ENCODE measurements at places on chromosomes 7 and 10.
A peak's percentile ranks its signal among the peaks of the same experiment; 100 is the strongest.

DNA sequence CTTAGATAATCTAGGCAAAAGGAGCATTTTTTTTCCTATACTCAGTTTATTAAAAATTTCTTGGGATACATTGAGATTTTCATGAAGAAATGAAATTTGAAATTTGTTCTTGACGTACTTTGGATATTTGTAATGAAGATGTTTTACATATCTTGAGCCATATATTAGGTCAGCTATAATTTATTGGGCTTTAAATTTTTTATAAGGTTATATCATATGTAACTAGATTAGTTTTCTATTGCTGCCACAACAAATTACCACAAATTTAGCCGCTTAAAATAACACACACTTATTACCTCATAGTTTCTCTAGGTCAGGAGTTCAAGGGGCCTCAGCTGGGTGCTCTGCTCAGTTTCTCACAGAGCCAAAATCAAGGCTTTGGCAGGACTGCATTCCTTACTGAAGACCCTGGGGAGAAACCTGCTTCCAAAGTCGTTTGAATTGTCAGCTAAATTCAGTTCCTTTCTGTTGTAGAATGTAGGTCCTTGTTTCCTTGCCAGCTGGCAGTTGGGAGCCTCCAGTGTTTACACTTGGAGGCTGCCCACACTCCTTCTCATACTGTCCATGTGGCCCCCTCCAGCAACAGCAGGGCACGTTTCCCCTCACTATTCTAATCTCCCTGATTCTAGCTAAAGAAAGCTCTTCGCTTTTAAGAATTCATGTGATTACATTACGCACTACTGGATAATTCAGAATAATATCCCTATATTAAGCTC is 42.6 kb upstream of the DNAH11 start:
- no peak for DNase-seq

GRCh38 chr10:56346845-56347415 is 14.1 kb downstream of the ZWINT start:
- DNase-seq, result no peak

- DNase-seq, result no peak
These were observed 5.5 kb upstream of the DUSP5 start for GRCh38 chr10:110492069-110492822.

DNA sequence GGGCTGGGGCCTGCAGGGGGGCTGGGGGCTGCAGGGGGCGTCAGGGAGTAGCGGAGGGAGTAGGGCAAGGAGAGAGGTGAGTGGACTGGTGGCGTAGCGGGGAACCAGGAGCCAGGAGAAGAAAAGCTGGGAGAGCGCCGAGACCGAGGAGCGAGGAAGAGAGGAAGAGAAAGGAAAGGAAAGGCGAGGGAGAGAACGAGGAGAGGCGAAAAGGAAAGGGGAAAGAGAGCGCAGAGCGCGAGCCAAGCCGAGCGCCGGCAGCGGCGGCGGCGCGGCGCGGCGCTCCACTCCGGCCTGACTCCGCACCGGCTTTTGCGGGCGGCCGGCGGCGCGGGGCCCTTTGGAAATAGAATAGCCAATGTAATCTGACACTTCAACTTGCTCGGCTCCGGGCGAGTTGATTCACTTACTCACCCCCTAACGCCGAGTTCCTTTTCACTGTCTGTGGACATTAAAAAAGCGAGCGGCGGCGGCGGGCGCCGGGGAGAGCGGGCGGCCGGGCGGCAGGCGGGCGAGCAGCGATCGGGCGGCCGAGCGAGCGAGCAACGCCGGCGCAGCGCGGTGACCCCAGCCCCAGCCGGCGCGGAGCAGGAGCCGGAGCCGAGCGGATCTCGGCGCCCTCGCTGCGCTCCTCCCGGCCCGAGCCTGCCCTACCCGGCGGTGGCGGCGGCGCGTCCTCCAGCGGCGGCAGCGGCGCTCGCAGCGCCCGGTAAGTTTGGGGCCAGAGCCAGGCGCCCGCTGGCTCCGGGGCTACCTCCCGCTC is at the start of gene ZMIZ1:
TSS of gene ZMIZ1 (plus strand) at position 405 of the 763 bp plus-strand sequence. CDS start 132,667 bp downstream, outside the sequence.
- peak; percentile 64 for DNase-seq

GRCh38 chr7:95501261-95501832 is 15.6 kb downstream of the ASB4 start:
- peak; percentile 58 for DNase-seq

DNA sequence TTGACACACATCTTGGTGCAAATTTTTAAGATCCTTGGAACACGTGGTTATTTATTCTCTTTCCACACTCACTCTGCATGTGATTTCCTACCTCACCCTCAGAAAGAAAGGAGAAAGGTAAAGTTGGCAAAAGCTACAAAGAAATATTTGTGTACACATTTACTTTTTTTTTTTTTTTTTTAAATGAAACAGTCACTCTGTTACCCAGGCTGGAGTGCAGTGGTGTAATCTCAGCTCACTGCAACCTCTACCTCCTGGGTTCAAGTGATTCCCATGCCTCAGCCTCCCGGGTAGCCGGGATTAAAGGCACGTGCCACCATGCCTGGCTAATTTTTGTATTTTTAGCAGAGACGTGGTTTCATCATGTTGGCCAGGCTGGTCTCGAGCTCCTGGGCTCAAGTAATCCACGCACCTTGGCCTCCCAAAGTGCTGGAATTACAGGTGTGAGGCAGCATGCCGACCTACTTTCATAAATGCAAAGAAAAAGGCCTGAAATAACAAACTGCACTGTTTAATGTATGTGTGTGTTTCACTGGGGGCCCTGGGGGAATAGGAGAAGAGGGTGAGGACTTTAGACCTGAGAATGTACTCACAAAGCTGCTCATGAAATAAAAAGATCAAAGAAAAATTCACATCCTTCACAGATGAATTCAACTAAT is 71.6 kb upstream of the GRID1 start:
- no peak for DNase-seq

DNA sequence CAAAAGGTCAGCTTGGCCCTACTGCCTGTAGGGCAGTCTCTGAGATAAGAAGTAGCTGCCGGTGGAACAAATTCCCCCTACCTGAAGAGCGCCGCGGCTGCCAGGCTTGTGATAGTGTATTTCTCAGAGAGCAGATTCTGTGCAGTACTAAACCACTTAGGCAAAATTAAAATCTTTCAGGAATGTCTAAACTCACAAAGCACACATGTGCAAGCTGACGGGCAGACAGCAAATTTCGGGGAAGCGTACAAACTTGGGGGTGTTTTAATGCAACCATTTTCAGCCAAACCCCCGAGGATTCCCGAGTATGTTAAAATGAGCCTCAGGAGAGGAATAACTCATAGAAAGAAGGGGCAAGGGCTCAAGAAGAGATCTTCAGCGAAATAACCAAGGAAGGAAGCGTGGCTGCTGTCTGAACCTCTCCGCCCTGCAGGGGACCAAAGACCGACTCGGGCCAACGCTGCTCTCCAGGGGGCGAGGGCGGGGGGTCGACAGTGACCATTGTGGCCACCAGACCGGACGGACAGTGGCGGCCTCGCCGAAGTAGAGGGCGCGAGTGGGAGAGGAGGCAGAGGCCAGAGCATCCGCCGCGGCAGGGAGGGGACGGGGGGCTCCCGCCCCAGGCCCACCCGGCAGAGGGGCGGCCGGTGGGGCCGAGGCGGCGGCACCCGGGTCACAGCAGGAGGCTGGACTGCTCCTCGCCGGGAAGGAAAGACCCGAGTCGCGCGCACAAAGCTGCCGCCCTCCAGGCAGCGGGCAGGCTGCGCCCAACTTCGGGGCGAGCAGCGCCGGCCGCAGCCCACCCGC is 819 bp downstream of the HYCC1 start:
- no peak for DNase-seq

GRCh38 chr7:85479918-85480643 is 293.2 kb upstream of the SEMA3D start:
- DNase-seq, result no peak

- no peak for DNase-seq
These were observed 85.2 kb downstream of the RNLS start for GRCh38 chr10:88497913-88498312.

GRCh38 chr7:91653286-91653685 is 227.2 kb downstream of the MTERF1 start:
- no peak for DNase-seq

DNA sequence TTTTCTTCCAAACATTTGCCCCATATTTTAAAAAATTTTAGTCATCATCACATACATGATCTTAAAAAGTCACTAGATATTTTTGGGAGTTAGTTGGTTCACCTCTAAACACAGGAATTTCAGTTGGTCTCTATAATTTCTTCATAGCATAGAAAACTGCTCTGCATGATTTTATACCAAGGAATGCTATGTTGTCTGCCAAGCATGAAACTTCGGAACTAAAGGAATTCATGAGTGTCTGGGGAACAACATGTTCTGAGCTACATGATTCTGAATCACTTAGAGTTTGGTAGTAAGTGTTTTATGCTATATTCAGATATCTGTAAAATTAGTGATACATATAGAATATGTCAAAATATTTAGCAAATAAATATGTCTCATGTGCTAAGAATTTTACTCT is 957.8 kb downstream of the GATA3 start:
- DNase-seq, result no peak

DNA sequence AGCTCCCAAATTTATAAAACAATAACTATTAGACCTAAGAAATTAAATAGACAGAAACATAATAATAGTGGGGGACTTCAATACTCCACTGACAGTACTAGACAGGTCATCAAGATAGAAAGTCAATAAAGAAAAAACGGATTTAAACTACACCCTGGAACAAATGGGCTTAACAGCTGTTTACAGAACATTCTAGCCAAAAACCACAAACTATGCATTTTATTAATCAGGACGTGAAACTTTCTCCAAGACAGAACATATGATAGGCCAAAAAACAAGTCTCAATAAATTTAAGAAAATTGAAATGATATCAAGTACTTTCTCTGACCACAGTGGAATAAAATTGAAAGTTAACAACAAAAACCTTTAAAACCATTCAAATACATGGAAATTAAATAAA is 46.4 kb downstream of the ZNF680 start:
- DNase-seq, result no peak

DNA sequence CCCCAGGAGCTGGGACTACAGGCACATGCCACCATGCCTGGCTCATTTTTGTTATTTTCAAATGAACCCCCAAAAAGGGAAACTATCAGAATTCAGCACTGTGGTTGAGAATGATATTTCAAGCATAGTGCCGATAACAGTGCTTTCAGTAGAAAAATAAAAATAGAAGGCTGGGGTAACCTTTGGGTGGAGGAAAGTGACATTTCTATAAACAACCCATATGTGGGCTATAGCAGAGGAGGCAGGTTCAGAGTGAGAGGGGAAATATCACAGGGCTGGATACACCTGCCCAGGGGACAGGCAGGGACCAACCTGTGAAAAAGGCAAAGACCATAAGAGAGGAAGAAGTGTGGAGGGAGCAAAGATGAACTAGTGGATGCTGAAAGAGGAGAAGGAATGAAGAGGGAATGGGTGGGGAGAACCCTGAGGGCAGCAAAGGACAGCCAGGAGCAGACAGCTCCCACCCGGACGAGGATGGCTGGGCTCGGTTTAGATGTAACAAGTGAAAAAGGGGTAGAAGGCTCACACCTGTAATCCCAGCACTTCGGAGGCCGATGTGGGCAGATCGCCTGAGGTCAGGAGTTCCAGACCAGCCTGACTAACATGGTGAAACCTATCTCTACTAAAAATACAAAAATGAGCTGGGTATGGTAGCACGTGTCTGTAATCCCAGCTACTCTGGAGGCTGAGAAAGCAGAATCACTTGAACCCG is 56.5 kb downstream of the MAP3K8 start:
- no peak for DNase-seq

DNA sequence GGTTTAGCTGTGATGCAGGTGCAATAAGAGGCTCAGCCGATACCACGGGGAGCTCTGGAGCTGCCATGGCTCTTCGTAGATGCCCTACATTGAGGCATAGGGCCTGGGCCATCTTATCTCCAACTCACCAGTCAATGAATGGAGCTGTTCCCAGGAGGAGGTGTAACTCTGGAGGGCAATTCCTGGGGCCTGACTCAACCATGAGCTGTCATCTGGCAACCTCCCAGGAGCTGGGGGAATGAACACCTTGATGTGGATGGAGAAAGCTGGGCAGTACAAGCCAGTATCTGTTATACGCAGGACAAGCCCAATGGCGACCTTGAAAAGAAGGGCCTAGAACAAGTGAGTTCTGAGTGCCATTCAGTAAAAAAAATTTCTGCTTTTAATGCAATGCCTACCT is 224.0 kb upstream of the PLXDC2 start:
- no peak for DNase-seq

DNA sequence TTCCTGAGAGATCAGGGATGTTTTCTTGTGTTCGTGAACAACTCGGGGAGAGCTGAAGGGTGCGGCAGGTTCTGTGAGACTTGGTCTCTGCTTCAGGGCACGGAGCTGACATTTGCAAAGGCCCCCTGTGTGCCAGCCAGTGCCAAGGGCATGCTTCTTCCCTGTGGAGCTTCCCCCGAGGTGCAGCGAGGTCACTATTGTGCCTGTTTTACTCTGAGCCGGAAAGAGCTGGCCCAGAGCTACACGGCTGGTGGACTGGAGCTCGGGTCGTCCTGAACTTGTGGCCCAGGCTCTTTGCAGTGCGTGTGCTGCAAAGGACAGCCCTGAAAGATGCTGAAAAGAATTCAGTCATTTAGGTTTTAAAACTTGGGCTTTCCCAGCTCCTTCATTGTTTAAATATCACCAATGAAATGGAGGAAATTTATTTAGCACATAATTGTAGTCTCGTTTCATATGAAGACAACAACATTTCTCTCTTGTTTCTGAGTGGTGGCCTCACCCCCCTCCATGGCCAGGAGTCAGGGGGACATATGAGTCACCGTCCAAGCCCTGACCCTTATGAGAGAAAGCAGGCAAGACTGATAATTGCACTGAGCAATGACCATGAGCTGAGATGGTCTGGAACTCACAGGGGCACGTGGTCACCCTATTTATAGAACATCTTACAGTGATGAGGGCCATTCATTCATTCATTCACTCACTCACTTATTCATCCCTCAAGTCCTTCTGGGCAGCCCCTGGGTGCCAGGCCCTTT is 102.6 kb downstream of the PTPRE start:
- no peak for DNase-seq

- no peak for DNase-seq
These were observed 22.8 kb downstream of the UNC5B start for GRCh38 chr10:71234970-71235685.

- DNase-seq, result no peak
These were observed 23.9 kb upstream of the PPP1R17 start for GRCh38 chr7:31663072-31663471.

- no peak for DNase-seq
These were observed 625 bp downstream of the RP9 start for GRCh38 chr7:33108554-33109004.

- no peak for DNase-seq
These were observed 197.1 kb downstream of the ADAM12 start for GRCh38 chr10:126191192-126191591.

- DNase-seq, result no peak
These were observed 3.7 kb downstream of the TMEM140 start for GRCh38 chr7:135151533-135151932.

GRCh38 chr10:127283017-127283416 is 86.6 kb upstream of the INSYN2A start:
- no peak for DNase-seq

DNA sequence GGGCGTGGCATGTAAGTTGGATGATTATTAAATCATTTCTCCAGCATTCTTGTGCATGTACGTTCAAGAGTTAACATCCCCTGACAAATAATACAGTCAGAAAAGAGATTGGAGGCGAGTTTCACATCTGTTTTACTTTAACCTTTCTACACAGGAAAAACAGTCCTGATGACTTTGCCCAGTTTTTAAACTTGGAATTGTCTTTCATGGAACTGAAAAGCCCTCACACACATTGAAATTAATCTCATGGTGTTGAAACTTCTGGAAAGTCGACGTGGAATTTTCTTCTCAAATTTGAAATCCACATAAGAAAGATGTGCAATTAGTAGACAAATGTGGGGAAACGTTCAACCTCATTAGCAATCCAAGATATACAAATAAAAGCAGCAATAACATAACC is 31.2 kb upstream of the ZNF438 start:
- DNase-seq, result no peak

- no peak for DNase-seq
These were observed 72.3 kb downstream of the HIBADH start for GRCh38 chr7:27590416-27590815.
